ENCODE measurements at places on chromosomes 5 and 9.

DNA sequence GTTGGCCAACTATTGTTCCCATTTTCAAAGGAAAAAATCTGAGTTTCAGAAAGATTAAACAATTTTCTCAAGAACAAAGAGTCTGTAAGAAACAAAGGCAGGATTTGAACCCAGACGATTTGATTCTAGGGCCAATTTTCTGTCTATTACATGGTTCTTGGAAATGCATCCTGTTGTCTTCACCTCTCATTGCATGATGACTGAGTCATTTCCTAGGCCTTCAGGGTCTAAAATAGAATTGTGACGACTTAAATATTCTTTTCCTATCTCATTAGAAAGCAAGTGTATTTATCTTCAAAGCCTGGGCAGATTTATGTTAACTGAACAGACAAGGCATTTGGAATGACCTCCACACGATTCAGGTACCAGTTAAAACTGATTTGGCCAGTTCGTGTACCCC, 512.9 kb downstream of the NTRK2 start:
- no peak for DNase-seq

GRCh38 chr5:170560938-170561337, 57.1 kb downstream of the KCNIP1 start:
- no peak for DNase-seq

GRCh38 chr9:95644377-95644776, 127.6 kb upstream of the PTCH1 start:
- no peak for DNase-seq

DNA sequence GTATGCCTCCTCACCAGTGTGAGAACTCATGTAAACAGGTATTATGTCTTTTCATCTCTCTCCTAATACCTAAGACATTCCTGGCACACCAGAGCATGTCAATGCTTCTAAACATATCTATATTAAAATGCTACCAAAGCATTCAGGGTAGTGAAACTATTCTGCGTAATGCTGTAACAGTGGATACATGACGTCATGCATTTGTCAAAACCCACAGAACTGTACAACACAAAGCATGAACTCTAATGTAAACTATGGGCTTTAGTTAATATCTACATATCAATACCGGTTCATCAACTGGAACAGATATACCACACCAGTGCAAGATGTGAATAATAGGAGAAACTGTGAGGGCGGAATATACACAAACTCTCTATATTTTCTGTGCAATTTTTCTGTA, 72.2 kb upstream of the GABRP start:
- no peak for DNase-seq

DNA sequence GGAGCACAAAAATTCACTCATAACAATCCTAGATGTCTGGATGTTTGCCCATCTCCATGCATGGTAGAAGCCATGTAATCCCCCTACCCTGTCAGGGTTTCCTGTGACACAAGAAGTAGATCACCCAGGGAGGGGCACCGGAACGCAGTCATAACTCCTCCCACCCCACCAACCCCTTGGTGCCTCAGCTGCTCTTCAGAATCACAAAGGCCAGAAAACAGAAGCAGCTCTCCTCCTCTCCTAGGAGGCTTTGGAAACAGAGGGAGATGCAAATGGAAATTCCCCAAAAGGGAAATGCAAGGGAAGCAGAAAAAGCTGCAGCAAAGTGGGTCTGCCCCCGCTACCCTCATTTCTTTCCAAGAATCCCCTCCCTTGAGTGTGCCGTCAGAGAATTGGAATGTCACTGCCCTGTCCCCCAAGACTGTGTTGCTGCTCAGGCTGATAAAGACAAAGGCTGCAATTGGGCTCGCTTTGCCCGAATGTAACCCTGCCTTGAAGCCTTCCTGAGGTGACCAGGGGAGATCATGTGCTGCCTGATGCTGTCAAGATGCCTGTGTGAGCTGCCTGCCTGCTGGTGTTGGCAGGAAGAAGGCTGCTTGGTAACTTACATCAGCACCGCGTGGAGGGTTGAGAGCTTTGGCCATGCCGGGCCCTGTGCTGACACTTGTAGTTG, 65.5 kb upstream of the ABCA1 start:
- DNase-seq = peak; percentile 60

GRCh38 chr5:75511435-75512382, at the start of the genes CERT1 and POLK:
CERT1 (minus strand) TSS chr5:75511629; CDS start chr5:75511207, 422 bp downstream.
POLK (plus strand) TSS chr5:75511891.
- DNase-seq = peak; percentile 99

GRCh38 chr9:113705928-113706519, 170.1 kb upstream of the ZNF618 start:
- DNase-seq = no peak

- DNase-seq = no peak
These were observed 981 bp downstream of the TCOF1 start for GRCh38 chr5:150358261-150359095.

- DNase-seq = no peak
These were observed 682 bp downstream of the MAN1B1 start for GRCh38 chr9:137087409-137087925.

DNA sequence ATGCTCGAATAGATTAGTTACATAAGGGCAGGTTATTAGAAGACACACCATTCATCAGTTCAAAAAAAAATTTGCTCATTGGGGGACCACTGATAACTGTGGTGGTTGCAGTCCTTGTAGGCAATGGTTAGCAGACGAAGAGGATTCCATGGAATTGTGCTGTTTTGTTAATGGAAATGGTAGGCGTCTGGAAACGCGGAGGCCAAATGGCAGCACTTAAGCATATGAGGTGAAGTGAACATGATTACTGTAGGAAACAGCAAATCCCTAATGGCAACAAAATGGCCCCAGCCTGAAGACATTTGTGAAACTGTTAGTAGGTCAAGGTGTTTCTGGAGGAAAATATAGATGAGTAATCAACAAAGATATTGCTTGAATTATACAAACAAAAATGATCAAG, 535.4 kb upstream of the PTPRD start:
- DNase-seq = no peak

All from femur (tissue), 1 donor.